ENCODE measurements at places on chromosomes 16 and 17. TPM values are rescaled to one million over a fixed set of nuclear protein-coding genes. Genes with fewer than 3 reads are reported as not detected.

- no peak for DNase-seq
Observed at GRCh38 chr16:49280105-49280741, 1.4 kb downstream of the CBLN1 start.

DNA sequence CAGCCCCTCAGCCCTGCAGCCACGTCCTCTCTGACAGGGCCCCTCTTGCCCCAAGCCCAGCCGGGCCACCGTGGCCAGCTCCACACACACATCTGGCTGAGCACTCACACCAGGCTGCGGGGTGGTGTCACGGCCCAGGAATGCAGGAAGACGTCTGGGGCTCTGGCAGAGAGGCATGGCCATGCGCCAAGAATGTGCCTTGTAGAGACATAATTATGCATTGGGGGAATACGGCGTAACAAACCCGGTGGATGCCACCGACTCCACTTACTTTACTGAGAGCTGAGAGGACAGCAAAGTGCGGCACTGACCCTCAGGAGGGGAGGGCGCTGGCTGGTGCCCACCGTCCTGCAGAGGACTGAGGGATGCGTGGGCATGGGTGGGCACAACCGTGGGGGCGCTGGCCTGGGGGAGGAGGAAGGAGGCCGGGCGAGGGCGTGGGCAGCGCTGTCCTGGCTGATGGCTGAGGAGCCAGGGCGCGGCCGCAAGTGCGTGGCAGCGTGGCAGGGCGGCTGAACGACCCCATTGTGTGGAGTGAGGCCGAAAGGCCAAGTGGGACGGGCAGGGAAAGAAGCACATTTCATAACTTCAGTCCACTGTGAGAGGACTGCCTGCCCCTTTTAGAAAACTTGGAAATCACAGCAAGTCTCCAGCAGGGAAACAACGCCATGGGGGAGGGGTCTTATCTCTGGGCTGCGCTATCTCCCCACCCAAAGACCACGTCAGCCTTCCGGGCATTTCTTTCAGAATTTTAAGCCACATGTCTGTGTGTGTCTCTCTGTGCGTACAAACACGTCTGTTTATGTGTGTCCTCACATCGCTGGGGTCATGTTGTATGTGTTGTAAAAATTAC lies 30.6 kb downstream of the METRNL start:
- DNase-seq = no peak

PTX4 gene
- not detected for total RNA-seq

- no peak for DNase-seq
Observed at GRCh38 chr17:5241861-5242671, 7.4 kb upstream of the SCIMP start.

Data from activated naive CD8-positive, alpha-beta T cell treated with anti-CD3 and anti-CD28 coated beads, Interleukin-2, amount 10 ng/mL, durations not matched to agents 7 days and 5 days (primary cell).